OCI-M1 (cell line): ENCODE measurements at places on chromosomes 11 and 22.

DNA sequence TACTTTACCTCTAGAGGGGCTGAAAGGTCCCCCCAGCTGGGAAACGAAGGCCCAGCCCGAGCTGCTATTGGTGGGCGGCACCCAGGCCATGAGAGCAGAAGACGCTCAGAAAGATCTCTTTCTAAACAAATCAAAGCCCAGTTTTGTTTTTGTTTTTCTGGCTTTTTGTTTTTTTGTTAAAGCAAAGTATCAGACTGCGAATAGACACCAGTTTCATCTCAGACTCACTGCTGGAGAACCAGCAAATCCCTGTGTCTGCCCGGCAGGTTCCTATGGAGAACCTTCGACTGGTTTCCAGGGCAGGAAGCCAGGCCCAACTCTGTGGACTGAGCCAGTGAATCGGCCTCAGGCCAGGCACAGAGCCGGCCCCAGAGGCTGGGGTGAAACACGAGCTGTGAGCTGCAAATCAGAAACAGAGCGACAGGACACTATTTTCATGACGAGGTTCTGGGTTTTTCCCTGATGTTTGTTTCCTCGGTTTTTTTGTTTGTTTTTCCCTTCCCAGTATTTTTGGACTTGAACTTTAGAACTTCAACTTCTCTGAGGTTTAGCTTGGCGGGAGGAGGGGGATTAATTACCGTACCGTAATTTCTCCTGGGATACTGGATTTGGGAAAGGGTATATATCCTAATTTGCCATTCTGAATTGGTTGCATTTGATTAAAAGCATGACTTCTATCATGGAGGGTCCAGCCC, 16.0 kb upstream of the B4GALNT4 start:
- DNase-seq: no peak

- DNase-seq: no peak
These were observed 1334.6 kb downstream of the TBC1D22A start for GRCh38 chr22:48096851-48097665.

DNA sequence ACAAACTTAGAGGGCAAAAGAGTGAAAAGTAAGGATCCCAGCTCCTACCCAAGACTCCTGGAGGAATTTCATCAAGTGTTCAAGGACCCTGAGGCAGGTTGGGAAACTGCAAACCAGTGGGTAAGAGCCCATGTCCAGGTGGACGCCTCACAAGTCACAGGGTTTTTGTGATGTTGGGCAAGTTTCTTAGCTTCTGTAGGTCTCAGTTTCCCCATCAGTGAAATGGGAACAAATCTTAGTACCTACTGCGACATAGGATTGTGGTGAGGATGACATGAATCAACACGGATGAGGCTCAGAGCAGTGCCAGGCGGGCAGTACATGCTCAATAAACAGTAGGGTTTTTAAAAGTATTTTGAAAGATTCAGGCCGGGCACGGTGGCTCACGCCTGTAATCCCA, 17.3 kb upstream of the CDC42EP1 start:
- DNase-seq: no peak

DNA sequence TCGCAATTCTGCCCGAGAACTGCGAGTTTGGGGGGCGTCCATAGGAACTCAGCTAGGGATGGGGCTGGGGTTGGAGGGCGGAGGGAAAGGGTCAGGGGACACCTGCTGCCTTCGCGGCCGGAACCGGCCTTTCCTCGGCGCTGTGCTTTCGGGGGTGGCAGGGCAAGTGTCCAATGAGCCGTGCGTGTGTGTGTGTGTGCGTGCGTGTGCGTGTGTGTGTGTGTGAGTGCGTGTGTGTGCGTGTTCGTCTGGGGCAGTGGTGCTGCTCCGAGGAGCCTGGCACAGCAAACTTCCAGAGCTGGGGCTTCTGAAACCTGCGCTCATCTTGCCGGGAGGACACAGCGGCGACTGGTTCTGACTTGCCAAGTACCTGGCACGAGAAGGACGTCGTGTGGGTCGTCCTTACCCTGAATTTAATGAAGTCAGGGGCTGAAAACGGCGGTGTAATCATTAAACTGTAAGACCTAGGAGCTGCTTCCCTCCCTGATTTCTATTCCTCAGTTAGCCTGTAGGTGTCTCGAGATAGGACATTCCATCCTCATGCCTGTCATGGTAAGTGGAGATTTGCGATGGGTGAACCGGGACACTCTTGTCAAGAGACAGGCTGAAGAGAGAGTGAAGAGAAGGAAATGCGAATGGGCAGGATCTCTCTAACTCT, 27.0 kb upstream of the AMOTL1 start:
- DNase-seq: peak; percentile 69

DNA sequence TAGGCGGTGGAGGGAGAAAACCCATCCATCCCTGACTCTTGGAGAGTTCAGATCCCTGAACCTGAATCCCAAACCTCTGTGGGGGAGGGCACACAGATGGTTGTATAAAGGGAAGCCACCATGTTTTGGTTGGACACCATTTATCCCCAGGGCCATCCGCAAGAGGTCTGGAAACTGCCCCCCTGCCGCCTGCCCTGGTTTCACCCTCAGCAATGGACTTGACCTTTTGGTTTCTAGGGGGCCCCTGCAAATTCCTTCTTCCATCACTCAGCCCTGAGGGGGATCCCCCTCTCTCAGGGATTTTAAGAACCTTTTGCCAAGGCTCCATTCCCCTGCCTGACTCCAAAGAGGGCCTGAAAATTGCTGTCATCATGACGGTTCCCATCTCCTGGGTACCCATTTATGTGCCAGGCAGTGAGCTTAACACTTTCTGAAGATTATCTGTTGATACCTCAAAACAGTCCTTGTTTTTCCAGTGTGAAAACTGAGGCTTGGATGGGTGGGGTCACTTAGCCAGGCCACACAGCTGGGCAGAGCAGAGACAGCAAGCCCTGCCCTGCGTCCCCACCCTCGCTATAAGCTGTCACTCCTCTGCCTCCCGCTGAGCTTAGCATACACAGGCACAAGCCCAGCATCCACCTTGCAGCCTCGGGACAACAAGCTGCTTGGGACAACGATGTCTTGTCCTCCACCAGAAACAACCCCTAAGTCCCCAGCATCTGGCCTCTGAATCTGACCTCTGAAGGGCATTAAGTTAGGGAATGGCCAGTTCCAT, 33.2 kb upstream of the CRYBB3 start:
- DNase-seq: no peak

DNA sequence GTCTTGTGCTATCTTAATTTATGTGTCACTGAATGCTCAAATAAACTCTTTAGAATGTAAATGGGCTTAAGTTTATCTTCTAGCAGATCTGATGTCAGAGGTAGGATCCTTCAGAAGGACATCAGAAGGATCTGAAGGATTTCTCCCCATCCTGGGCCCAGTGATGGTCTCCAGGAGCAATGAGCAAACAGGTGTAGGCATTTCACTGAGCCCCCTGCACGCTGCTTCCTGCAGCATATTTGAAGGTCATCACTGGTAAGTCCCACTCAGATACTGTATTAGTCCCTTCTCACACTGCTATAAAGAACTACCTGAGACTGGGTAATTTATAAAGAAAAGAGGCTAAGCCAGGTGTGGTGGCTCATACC, 4.5 kb downstream of the GSTP1 start:
- no peak for DNase-seq

DNA sequence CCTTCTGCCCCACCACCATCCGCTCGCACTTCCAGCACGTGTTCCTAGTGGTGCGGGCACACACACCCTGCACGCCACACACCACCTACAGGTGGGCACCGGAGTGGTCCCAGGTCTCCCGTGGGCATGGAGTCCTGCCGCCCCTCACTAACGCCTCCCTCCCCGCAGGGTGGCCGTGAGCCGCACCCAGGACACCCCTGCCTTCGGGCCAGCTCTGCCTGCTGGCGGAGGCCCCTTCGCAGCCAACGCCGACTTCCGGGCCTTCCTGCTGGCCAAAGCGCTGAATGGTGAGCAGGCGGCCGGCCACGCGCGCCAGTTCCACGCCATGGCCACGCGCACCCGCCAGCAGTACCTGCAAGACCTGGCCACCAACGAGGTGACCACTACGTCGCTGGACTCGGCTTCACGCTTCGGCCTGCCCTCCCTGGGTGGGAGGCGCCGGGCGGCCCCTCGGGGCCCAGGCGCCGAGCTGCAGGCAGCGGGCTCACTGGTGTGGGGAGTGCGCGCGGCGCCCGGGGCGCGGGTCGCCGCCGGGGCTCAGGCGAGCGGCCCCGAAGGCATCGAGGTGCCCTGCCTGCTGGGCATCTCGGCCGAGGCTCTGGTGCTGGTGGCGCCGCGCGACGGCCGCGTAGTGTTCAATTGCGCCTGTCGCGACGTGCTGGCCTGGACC, 8.5 kb downstream of the SIPA1 start:
- DNase-seq: no peak

GRCh38 chr22:46117206-46118199, 32.8 kb upstream of the PPARA start:
- no peak for DNase-seq

GRCh38 chr11:57681168-57681567, 13.3 kb downstream of the ZDHHC5 start:
- peak; percentile 43 for DNase-seq

GRCh38 chr11:9852465-9852864, 188.6 kb downstream of the SWAP70 start:
- no peak for DNase-seq

GRCh38 chr11:15764326-15764725, 592.0 kb downstream of the SOX6 start:
- DNase-seq: peak; percentile 5

DNA sequence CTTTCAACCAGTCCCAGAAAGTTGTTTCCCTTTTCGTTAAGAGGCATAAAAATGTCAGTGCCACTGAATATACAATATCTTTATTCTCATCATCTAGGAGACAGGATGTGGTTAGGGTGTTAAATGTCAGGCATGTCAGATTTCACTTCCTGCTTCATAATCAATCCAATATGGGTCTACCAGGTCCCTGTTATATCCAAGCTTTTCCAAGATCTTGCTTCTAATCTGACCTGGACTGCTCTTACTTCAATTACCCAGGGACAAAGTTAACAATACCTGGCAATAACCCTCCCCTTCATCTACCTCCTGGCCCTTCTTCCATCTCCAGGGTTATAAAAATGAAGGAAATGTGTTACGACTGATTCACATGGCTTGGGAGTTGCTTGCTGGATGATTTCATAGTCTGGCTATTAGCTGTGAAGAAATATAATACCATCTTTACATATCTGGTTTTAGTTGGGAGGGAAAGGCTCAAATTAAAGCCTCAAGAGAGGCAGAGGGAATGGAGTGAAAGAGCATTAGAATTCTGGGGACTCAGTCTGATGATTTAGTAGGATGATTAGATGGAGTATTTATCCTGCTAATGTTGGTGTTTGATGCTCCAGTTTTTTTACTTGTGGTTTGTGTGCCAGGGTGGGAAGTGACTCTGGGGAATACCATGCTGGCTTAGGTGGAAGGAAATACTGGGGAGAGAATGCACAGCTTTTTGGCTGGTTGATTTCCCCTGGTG, 534.3 kb downstream of the ETS1 start:
- no peak for DNase-seq
